ENCODE measurements at places on chromosomes 1 and 21. TPM values are rescaled to one million over a fixed set of nuclear protein-coding genes. Genes with fewer than 3 reads are reported as not detected.
A peak's percentile ranks its signal among the peaks of the same experiment; 100 is the strongest.

IL20 gene
- not detected for total RNA-seq

CORT gene
- total RNA-seq = 0.26 TPM

CTSE gene
- 0.26 TPM for total RNA-seq

SLC1A7 gene
- total RNA-seq = not detected

RIPPLY3 gene
- not detected for total RNA-seq

CR1 gene
- 6.7 TPM for total RNA-seq

FCGR3A gene
- 4.5 TPM for total RNA-seq

AGO3 gene
- total RNA-seq = 53.1 TPM

S100A3 gene
- not detected for total RNA-seq

DEPDC1 gene
- total RNA-seq = 25.3 TPM

DNA sequence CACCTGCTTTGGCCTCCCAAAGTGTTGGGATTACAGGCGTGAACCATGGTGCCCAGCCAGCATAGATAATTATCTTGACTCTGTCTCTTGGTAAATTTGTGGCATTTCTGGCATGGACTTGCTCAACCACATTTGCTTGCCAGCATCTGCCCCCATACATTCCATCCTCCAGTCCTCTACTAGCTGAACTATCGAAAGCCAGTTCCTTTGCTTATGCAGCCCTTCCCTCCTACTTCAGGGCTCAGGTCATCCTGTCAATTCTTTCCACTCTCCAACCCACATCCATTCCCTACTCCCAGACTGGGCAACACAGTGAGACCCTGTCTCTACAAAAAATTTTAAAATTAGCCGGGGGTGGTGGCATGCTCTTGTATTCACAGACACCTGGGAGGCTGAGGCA is 13.0 kb upstream of the UQCRHL start:
- no peak for DNase-seq

DNA sequence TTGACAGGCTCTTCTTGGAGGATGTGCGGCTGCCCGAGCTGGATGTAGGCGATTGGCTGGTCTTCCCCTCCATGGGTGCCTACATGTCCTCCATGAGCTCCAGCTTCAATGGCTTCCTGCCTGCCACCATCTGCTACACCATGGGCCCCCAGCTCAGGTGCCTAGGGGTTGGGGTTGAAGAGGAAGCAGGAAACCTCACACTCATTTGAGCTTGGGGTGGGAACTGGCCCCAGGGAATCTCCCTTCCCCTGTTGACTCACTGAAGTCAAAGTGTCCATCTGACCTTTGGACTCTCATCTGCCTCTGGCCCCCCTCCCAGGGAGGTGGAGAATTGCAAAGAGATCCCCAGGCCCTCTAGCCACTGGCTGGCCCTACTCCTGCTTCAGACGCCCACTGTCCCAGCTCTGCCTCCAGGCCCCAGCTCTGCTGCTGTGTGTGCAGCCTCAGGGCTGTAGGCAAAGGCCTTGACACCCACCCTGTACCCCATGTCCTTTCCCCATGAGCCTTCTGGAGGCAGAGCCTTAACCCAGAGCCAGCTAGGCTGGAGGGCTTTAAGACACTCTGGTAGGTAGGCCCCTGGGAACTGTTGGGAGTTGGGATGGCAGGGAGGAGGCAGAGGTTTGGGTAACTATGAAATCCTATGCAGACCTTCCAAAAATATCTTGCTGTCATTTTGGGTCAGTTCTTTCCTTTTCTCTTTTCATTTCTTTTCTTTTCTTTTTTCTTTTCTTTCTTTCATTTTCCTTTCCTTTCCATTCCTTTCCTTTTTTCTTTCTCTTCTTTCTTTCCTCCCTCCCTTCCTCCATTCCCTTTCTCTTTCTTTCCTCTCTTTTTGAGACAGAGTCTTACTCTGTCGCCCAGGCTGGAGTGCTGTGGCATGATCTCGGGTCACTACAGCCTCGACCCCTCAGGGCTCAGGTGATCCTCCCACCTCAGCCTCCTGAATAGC is 66.9 kb upstream of the TINAGL1 start:
- DNase-seq = no peak

- DNase-seq = no peak
Measured at GRCh38 chr1:230632273-230632873, 9.9 kb upstream of the COG2 start.

DNA sequence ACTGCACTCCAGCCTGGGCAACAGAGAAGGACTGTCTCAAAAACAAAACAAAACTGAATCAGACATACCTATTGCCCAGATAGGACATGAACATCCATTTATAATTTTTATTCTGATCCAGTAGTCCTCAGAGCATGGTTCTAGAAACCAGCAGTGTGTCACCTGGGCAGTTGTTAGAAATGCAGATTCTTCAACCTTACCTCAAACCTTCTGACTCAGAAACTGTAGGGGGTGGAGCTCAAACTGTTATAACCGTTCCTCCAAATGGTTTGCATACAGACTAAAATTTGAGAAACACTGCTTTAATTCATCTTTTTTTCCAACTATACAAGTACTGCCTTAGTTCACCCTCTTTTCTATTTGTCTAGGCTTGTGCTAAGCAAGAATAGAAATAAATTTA is 6.0 kb downstream of the NASP start:
- DNase-seq = no peak

DNA sequence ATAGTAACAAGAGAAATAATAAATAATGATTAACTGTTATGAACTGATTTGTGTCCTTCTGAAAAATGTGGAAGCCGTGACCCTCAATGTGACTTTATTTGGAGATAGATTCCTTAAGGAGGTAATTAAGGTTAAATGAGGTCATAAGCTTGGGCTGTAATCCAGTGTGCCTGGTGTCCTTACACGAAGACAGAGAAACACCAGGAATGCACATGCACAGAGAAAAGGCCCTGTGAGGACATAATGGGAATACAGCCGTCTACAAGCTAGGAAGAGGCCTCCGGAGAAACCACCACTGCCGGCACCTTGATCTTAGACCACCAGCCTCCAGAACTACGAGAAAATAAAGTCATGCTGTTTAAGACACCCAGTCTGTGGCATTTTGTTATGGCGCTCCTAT is 215.9 kb downstream of the NEGR1 start:
- no peak for DNase-seq

- no peak for DNase-seq
Measured at GRCh38 chr1:201353186-201353940, 24.1 kb downstream of the TNNT2 start.

DNA sequence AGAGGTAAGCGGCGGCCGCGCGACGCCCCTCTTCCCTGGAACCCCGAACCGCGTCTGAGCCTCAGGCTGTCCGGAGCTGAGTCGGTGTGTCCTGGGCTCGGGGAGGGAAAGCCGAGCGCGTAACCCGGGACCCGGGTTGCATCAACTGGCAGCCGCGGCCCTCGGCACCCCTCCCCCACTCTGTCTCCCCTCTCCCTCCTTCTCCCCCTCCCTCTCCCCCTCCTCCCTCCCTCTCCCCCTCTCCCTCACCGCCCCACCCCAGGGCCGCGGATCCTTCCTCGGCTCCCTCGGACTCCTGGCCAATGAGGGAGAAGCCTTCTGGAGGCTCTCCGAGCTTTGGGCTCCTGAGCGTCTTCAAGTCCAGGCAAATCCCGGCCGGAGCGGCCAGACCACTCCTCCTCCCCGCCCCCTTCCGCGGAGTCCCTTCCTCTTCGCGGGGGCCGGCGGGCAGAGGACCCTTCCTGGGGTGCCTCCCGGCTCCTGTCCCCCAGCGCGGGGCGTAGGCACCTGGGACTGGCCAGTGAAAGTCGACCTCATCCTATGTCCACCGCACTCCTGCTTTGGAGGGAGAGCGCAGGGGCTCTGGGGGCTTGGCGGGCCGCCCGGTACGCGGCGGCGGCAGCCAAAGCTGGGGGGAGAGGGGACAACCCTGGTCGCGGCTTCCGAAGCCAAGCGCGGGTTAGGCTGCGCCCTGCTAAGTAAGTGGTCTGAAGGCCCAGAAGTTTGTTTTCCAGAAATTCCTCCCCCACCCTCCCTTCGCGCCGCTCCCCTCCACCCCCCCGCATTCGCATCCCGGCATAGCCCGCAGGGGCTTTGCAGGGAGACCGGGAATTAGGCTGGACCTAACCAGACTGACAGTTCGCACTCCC is 850 bp downstream of the SESN2 start:
- DNase-seq = no peak

DNA sequence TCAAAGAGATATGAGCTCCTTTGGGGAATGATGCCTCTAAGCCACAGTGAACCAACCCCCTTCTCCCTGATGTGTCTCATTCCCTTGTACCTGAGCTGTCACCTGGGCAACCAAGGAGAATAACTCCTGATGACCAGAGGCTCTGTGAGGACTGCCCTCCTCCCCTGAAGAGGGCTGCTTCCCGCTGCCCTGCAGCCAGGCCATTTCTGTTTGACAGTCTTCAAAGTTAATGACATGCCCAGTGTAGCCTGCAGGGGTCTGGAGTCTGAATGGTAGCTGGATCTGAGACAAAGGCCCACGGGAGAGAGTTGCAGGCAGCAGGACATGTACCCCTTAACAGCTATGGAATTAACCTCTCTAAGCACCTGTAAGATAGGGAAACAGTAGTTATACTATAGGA is 3.4 kb upstream of the SLFNL1 start:
- no peak for DNase-seq

DNA sequence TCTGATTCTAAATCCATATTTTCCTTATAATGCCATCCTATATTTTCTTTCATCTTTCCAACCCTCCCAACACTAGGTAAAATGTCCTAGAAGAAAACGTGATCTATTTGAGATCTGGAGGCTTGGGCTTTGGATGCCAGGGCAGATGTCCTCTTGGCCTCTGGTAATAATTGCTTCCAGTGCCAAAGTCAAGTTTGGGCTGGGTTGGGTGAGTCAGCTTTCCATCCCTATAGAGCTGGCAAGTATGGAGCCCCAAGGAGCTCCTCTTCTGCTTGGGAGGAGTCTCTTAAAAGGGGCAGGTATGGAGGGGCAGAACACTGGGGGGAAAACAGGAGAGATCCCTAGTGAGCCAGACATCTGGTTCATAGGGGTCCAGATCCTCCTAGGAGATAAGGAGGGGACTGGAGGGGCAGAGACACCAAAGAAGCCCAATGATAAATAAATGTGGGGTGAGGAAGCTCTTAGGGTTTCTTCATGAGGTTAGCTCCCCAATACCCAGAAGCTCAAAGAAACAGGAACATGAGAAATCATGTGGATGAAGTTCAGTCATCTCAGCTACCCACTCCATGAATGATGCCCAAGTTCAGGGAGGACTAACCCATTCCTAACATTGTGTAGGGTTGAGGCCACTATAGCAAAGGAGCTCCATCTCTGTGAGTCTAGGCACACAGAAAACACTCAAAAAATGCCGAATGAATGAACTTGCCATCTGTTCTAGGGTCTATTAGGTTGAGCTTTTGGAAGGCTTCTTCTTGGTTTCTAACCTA is 3.5 kb downstream of the C1orf116 start:
- no peak for DNase-seq

DNA sequence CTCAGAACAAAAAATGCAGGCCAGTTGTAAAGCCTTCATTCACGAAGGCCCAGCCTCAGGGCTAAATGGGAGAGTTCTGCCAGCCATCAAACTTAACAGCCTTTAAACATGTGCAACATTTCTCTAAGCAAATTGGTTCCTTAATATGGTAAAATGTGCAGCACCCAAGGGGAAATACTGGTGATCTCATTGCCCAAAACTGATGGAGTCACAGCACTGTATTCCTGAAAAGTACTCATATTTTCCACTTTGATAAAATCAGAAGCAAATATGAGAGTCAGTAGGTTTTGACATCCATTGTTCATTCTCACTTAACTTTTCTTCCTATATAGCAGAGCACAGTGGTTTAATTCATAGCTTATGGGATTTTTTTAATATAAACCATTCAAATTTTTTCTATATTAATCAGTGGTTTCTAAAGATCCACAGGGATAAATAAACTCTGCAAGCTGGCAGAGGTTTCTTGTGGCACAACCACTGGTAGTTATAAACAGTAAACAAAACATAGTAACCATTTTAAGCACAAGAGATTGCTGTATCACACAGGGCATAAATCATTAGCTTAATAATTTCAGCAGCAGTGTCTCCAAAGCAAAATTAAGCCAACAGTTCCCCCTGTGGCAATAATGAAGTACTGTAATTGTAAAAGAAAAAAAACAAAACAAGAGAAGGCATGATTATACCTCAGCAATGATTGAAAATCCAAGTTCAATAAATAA is 106.9 kb upstream of the LYPLAL1 start:
- peak; percentile 36 for DNase-seq

DNA sequence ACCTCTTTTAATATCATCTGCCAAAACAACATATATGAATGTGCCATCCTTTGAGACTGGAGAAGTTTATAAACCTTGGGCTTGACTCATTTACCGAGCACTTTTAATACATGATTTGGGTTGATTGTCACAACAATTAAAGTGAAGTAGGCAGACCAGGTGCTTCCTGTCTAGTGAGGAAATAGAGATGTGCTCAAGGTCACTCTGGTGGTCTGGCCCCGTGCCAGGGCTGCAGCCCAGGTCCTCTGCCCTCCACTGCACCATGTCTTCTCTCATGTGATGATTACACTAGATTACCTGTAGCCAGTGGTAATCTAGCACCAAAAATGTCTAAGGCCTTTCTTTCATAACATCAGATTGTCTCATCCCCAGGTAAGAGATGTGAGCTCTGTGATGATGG is 61.8 kb upstream of the LAMC2 start:
- DNase-seq = no peak

- DNase-seq = no peak
Measured at GRCh38 chr1:54798769-54799641, 2.1 kb downstream of the TTC22 start.

DNA sequence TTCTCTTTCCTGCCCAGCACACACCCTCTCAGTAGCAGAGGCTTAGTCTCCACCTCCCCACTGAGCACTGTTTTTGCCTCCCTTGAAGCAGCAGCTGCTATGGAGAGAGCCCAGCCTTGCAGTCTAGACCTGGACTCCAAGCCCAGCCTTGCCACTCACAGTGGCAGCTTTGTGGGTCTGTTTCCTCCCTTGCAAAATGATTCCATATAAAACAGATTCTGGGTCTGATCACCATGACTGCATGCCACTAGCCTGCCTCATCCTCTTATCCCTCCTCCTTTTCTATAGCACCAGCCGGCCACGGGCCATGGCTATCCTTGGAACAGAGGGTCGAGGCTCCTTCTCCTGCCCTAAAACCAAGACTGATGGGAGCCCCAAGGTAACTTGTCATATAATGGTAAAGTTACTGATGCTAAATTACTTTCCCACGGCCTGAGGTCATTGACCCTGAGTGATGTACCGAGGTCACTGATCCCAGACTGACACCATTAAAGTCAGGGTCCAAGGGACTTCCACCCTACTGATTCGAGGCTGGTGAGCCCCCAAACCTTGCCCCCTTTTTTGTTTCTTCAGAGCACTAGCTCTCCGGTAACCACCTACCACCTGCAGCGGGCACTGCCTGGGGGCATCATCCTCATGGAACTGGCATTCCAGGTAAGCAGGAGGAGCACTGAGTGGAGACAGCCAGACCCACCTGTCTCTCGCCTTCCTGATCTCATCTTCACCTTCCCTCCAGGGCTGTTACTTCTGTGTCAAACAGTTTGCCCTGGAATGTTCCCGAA is 7.9 kb downstream of the HYI start:
- DNase-seq = no peak
